Mucosa of gallbladder (tissue), 1 donor: ENCODE measurements at places on chromosomes 4 and X. TPM values are rescaled to one million over a fixed set of nuclear protein-coding genes. Genes with fewer than 3 reads are reported as not detected.

TEX13B gene
- total RNA-seq = not detected

ABLIM2 gene
- total RNA-seq = 11.3 TPM

F9 gene
- 0.55 TPM for total RNA-seq

TLR1 gene
- 16.6 TPM for total RNA-seq

HTRA3 gene
- total RNA-seq = 20.3 TPM

CXCL9 gene
- total RNA-seq = 0.35 TPM

SPANXA1 gene
- total RNA-seq = not detected

FRG2 gene
- total RNA-seq = not detected

UGT2B15 gene
- total RNA-seq = 826 TPM

NAT8L gene
- 0.40 TPM for total RNA-seq

KCND1 gene
- total RNA-seq = 6.5 TPM

IL2RG gene
- total RNA-seq = 8.9 TPM

SPACA5 gene
- not detected for total RNA-seq

- no peak for DNase-seq
Observed at GRCh38 chrX:149161435-149162088, 343.5 kb downstream of the IDS start.

DNA sequence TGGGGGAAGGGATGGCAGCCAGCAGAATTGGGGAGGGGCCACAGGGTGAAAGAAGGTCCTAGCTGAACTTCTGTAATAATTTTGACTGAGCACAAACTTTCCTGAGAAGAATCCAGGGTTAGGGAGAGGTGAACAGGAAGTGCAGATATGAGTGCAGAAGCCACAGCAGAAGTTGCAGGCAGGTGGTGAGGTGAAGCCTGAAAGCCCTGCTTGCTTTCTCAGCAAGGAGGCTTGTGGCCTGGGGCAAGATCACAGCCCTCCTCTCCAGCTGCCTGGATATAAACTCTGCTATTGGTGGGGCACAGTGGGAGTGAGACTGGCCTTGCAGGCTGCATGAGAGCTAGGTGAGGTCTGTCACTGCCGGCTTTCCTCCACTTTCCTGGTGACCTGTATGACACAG, 44.1 kb upstream of the UPRT start:
- DNase-seq = no peak

DNA sequence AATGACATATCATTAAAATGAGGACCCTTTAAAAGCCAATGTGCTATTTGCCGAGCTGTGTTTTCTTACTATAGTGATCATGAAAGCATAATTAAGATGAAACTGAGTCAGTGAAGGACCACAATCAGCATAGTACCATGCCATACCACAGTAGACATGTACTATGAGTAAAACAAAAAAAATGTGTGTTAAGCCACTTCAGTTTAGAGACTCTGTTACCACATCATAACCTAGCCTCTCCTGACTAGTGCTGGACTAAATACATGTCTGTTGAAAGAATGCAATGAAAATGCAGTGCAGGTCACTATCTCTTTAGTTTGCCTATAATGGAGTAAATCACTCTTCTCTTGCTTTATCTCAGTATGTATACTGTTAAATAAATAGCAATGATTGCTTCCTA, 12.3 kb upstream of the DDX53 start:
- DNase-seq = no peak

- DNase-seq = no peak
Observed at GRCh38 chr4:54695788-54696187, 38.0 kb downstream of the KIT start.

DNA sequence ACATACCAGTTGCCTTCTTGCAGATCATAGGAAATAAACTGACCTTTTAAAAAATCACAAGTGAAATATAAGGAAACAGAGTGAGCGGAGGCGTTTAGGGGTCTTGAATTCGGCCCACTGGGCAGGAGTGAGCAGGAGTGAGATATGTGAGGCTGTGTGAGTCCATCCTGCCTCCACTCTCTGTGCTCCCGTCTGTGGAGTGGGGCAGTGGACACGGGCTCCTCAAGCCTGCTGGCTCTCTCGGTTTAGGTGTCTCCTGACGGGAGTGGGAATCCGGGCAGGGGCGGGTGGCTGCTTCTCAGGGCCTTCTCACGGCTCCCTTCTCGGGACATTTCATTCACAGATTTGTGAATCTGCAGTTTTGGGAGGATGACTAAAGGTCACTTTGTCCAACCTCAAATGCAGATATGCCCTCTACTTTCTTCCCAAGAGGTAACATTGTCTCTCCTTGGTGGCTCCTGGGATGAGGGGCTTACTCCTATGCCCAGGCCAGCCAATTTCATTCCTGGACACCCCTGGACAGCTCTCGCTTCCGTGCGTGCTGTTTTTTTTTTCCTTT, 27.6 kb downstream of the CYTL1 start:
- DNase-seq = no peak

- DNase-seq = no peak
Observed at GRCh38 chr4:152309418-152309817, 226.5 kb downstream of the FBXW7 start.

DNA sequence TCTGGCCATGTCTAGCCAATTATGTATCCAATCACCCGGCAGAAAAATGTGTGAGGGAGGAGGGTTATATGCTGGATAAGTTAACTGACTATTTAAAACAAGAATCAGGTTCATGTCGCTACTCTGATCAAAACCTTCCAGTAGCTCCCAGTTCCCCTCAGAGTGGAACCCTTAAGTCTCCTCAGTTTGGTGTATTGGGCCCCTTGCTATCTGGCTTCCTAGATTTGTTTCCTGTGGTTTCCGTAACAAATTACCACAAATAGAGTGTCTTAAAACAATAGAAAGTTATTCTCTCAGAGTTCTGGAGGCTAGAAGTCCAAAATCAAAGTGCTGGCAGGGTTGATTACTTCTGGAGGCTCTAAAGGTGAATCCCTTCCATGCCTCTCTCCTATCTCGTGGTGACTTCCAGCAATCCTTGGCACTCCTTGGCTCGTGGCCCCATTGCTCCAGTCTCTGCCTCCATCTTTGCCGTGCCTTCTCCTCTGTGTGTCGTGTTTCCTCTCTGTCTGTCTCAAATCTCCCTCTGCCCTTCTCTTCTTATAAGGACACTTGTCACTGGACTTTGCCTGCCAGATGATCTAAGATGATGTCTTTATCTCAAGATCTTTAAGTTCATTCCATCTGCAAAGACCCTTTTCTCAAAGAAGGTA, 10.5 kb upstream of the ENPP6 start:
- DNase-seq = no peak

DNA sequence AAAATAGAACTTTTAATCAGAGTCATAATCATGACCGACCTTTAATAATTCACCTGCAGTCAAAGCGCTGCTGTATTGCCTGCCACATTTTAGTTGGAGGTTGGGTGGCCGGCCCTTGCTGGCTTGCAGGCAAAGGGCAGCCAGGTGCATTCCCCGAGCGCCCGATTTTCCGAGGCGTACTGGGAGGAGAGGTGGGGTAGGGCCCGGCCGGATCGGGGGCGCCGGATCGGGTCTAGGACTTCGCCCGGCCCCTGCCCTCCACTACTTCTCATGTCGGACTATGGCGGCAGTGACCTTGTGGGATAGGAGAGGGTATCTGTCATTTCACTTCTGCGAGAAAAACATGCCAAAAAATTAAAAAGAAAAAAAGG, 2.5 kb upstream of the RS1 start:
- no peak for DNase-seq

GRCh38 chr4:139005774-139006173, 9.8 kb upstream of the NOCT start:
- no peak for DNase-seq

GRCh38 chr4:106898621-106899230, 137.4 kb downstream of the DKK2 start:
- DNase-seq = peak; percentile 39

- DNase-seq = no peak
Observed at GRCh38 chr4:87130985-87131703, 89.3 kb downstream of the KLHL8 start.

DNA sequence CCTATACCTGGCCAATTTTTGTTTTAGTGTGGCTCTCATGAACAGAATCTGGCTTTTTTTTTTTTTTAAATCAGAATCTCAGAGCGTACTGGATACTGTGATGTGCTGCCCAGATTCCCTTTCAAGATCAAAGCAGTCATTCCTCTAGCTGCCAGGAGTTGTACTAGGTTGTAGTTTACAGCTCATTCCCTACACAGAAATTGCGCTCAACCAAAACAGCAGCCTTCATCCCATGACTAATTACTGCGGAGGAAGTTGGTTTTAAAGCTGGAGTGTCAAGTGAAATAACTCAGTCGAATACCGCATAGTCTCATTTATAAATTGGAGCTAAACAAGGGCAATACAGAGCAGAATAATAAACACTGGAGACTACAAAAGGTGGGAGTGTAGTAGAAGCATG, 12.2 kb upstream of the TMPRSS11B start:
- DNase-seq = no peak

- DNase-seq = no peak
Observed at GRCh38 chr4:92421920-92422319, 118.2 kb downstream of the GRID2 start.

DNA sequence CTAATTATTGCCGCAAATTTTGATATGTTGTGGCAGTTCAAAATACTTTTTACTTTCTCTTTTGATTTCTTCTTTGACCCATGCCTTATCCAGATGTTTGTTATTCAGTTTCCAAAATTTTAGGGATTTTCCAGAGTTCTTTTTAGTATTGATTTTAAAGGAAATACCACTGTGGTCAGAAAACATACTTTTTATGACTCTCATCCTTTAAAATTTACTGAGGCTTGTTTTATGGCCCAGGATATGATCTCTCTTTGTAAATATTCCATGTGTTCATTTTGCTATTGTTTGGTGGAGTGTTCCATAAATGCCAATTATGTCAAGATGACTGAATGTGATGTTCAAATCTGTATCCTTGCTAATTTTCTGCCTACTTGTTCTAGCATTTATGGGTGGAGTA, 272.3 kb upstream of the DIPK2B start:
- DNase-seq = no peak

DNA sequence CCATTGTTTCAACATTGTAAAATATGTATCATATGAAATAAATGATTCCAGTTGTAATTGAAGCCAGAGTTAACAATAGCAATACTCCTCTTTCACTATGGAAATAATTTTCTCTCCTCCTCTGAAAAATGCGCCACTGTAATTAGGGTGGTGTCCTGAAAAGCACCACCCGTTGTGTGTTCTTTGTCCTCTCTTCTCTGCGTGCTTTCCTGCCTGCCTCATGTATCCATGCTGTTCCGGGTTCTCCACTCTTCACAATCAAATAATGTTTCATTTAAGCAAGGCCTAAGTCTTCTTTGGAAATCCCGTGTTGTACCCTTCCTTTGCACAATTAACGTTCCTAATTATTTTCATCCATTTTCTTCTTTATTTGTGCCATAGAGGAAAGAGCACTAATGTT, 293.3 kb downstream of the ADGRL3 start:
- no peak for DNase-seq

DNA sequence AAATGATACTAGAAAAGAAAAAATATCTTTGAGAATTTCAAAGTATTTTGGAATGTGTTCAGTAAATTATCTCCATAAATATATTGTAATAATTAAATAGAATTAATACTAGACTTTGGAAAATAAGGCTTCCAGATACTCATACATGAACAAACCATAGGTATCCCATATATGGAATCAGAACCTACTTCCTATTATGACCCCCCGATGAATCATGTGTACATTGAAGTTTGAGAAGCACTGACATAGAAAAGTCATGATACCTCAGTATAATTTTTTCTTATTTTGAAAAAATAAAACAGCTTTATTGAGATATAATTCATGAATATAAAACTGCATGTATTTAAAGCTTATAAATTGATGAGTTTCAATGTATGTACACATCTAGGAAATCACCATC, 27.2 kb upstream of the SMARCA5 start:
- DNase-seq = no peak

GRCh38 chr4:1726146-1726934, 5.0 kb downstream of the TACC3 start:
- peak; percentile 93 for DNase-seq

DNA sequence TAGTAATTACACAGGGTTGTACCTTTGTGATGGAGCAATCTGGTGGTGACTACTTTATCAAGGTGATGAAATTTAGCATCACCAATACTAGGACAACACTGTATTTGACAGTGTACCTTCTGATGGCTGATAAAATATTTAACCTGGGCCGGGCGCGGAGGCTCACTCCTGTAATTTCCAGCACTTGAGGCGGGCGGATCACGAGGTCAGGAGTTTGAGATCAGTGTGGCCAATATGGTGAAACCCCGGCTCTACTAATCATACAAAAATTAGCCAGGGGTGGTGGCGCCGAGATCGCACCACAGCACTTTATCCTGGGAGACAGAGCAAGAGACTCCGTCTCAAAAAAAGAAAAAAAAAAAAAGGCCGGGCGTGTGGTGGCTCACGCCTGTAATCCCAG, 1.9 kb upstream of the TAF1 start:
- no peak for DNase-seq

- no peak for DNase-seq
Observed at GRCh38 chr4:109425405-109425804, 8.2 kb upstream of the SEC24B start.

DNA sequence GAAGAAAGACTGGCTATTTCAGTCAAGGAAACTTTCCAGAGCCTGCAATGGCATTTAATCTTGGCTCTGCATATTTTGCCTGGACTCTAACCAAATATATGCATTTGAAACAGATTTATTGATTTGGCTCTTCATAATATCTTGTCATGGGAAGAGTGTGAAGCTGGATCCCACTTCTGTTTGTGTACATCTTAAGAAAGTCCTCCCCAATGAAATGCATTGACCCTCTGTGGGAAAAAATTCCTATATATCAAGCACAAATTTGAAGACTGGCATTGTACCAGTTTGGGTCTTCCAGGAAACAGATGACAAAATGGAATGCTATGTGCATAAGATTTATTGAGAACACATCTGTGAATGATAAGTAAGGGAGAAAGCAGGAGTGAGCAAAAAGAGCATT, 897.3 kb upstream of the TENM3 start:
- no peak for DNase-seq

- no peak for DNase-seq
Observed at GRCh38 chr4:82352825-82353366, 20.9 kb downstream of the HNRNPD start.
